ENCODE measurements at places on chromosomes 12 and 14.

- no peak for DNase-seq
Observed at GRCh38 chr12:106493531-106493930, 89.3 kb upstream of the RFX4 start.

DNA sequence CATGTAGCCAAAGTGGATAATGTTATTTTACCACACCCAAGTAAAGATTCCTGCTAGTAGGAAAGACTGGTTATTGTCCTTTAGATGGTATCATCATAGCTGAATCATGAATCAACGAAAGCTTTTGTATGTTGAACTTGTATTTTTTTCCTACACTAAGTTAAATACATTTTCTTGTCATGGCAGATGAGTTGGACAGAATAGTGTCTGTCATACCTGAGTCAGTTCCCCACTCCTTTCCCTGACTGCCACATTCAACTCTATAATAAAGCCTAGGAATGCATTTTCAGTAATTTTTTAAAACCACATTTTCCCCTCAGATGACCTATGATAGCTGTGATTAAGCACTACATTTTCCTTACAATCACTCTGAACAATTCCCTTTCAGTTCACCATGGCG, 9.3 kb upstream of the PTHLH start:
- no peak for DNase-seq

DNA sequence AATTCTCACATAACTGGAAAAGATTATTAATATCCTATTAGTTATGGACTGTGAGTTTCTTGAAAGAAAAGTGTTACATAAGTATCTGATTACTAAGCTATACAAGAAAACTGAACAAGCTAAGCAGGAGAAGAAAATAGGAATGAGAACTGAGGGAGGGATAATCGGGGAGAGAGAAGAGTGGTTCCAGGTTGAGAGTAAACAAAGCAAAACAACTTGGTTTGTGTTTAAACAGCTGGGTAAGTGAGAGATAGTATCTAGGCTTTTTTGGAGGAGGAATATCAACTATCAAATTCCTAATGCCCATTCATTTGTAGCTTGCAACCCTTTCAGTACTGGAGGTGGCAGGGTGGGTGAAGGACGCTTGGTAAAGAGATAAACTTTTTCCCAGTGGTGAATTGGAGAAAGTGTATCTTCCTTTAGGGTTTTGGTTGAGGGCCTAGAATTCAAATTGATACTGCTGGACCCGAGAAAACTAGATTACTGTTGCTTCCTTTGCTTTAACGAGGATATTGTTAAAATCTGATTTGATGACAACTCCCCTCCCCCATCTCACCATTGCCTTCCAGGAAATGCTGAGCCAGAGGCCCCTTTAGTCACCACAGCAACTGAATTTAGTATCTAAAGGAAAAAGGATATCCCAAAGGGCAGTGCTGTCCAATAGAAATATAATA, 2.0 kb upstream of the SLC2A3 start:
- no peak for DNase-seq

DNA sequence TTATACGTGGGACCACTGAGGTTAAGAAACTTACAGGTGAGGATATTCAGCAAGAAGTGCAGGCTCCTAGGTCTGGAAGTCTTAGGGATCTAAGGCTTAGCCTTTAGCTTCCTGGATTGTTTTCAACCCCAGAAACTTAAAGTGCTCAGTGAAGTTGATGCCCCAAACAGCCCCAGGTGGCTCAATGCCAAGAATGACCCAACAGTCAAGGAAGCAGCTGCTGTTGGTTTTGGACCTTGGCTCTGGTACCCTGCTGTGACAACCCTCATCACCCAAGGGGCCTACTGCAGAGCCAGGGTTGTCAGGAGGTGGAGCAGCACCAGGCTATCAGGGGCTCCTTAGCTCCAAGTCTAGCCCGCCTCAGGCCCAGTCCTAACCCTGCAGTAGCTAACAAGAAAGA, 36.8 kb downstream of the VDR start:
- no peak for DNase-seq

DNA sequence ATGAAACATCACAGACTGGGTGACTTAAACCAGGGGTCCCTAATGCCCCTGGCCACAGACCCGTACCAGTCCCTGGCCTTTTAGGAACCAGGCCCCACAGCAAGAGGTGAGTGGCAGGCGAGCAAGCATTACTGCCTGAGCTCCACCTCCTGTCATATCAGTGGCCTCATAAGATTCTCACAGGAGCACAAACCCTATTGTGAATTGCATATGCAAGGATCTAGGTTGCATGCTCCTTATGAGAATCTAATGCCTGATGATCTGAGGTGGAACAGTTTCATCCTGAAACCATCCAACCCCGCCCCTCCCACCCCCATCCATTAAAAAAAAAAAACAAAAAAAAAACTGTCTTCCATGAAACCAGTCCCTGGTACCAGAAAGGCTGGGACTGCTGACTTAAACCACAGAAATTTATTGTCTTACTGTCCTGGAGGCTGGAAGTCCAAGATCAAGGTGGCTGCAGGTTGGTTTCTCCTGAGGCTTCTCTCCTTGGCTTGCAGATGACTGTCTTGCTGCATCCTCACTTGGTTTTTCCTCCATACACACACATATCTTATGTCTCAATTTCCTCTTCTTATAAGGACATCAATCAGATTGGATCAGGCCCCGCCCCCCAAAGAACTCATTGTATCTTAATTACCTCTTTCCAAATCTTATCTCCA, 235.9 kb downstream of the CHST11 start:
- no peak for DNase-seq

DNA sequence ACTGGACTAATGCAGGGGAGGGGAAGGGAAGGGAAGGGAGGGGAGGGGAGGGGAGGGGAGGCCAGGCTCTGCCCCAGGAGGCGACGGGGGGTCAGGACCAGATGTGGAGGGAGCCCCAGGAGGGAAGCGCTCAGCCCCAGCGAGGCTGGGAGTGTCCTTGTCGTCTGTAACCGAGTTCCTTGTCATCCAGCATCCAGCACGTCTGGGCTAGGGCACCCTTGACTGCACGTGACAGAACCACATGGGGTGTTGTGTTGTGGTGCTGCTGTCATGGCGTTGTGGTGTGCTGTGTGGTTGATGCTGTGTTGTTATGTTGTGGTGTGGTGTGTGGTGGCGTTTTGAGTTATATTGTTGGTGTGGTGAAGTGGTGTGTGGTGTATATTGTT, 28.4 kb upstream of the SFSWAP start:
- no peak for DNase-seq

DNA sequence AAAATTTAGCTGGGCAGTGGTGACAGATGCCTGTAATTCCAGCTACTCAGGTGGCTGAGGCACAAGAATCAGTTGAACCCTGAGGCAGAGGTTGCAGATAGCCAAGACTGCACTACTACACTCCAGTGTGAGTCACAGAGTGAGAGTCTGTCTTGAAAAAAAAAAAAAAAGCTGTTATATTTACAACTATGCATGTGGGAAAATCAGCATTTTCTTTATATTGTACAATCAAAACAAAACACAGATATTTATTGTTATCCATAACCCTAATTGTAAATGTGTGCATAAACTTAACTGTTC, 12.5 kb downstream of the C1R start:
- DNase-seq = no peak

DNA sequence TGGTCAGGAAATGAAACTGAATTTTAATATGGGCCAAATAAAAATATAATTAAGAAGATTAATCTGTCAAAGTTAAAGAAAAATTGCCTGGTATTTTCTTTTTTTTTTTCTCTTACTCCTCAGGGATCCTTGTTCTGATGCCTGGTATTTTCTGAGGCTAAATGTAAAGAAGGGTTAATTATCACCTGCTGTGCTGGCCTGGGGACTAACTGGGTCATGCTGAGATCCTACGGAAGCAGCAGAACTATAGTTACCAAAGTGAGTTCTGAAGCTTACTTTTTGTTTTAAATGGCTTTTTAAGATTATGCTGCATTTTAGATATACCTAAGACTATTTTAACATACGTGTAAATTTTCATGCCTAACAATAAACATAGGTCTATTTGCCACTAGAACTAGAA, 23.3 kb downstream of the ZC2HC1C start:
- DNase-seq = no peak

DNA sequence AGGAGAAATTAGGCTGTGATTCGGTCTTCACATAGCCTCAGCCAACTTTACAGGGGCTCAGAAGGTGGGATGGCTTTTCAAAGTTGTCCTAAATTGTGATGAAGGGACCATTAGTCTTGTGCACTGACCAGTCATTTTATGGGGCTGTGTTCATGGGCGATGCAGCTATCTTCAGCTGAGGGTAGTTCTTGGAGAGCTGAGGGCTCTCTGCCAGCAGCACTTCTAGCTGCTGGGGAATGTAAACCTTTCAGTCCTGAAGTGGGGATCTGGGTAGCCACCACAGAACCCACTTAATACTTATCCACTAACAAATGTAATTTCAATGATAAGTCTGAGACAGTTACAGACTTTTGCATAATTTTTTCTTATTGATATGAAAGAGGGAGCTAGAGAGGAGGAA, 270.6 kb downstream of the AEBP2 start:
- DNase-seq = no peak

DNA sequence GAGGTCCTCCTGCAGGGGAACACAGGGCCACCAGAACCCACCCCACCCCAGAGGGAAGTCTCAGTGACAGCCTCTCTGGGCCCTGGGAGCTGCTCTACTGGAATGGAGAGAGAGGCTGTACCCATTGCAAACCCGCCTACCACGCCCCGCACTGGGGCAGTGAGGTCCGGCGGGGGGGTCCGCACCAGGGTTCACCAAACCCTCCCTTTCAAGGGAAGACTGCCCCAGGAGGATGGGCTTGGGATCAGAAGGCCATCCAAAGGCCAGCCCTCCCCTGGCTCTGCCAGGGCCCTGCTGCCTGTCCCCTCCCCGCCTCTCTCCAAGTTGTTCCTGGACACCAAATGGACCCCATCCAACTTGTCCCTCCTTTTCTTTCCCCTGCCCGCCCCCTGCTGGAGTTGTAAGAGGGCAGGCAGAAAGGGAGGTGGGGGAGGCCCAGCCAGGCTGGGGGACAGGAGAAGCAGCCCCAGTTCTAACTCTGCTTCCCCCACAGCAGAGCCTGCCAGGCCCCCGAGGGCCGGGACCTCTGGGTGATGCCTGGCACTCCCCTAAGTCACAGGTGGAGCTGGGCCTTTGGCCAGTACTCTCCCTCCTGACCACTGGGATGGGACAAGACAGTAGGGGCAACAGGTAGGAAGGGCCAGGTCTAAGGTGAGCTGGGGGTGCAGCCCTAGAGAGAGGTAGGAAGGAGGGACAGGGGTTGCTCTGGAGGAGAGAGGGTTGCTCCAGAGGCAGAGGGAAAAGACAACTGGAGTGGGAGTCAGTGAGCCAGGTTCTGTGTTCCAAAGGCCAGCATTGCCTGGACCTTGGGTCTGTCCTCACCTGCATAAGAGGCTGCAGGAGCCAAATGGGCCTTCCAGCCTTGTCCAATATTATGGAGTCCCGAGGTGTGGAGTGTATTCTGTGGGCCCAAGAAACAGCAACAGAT, 3.2 kb upstream of the DIO3 start:
- DNase-seq = no peak

DNA sequence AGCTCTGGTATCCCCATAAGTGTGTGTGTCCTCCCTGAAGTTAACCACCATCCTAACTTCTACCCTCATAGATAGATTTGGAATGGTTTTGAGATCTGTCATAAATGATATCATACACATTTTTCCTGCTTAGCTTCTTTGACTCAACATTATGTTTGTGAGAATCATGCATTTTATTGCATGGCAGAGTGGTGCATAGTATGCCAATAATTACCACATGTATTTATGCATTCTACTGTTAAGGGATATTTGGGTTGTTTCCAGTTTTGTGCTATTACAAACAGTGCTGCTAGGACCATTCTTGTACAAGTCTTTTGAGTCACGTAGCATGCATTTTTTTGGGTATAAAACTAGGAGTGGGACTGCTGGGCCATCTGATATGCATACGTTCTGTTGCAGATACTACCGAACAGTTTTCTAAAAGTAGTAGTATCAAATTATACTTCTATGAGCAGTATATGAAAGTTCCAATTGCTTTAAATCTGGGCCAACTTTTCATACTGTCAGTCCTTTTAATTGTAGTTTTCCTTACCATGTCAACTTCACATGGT, 13.4 kb downstream of the GRIP1 start:
- DNase-seq = no peak

DNA sequence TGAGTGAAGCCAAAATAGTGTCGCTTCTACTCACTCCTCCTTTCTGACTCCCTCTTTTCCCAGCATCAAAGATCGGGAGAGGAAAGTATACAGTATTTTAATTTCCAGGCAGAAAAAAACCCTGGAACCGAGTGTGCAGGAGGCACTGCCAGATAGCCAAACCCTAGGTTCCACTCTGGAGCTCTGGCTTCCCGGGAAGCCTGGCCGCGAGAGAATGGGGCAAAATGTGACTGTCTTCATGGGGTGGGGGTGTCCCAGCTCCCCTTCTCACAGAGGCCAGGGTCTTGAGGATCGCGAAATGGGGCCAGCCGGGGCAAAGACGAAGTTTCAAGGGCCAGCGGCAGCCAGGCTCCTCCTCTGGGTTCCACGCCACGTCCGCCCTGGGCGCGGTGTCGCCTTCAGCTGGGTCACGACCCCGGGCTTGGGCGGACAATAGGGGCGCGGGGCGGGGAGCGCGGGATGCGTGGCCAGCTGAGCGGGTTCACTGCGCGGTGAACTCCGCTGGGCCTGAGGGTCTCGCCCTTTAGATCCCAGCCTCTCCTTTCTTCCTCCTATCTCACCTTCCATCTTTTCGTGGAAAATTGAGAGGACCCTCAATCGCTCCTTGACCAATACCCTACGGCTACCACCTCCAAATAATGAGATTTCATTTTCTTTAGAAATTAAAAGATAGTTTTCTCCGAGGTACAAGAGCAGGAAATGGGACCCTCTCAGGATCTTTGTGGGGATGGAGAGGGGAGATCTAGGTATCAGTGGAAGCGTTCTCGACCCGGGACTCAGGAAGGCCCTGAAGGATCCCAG, 6.7 kb downstream of the HOXC4 start:
- no peak for DNase-seq

DNA sequence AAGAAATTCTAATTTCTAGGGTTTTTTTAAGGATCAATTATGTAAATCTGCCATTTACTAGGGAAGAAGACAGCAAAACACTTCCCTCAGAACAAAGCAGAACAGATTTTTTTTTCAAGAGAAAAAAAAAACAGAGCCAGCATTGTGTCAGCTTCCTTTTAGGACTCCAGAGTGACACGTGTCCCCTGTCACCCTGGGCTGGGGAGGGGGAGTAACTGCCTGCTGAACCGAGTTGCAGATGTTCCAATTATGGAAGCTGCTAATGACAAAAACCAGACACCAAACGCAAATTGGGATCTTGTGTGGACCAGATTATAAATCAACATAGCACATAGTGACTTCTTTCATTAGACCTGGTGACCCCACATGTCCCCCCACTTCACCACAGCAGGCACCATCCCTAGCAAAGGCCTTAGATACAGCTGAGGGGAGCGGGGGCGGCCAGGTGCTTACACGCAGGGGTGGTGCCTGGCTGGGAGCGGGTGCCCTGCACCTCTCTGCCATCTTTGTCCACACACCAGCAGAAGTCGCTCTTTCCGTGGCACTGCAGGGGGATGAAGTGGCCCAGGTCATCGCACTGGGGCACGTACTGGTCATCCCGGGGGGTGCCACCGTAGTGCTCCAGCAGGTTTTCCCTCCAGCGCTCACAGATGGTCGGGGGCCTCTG, 25.4 kb downstream of the RTRAF start:
- no peak for DNase-seq

- peak; percentile 80 for DNase-seq
Observed at GRCh38 chr12:111766608-111767361, at the start of gene ALDH2. TSS of gene ALDH2 (plus strand) at chr12:111766933. CDS start at chr12:111766983, 50 bp downstream.
